ENCODE measurements at places on chromosomes 1 and 21.

DNA sequence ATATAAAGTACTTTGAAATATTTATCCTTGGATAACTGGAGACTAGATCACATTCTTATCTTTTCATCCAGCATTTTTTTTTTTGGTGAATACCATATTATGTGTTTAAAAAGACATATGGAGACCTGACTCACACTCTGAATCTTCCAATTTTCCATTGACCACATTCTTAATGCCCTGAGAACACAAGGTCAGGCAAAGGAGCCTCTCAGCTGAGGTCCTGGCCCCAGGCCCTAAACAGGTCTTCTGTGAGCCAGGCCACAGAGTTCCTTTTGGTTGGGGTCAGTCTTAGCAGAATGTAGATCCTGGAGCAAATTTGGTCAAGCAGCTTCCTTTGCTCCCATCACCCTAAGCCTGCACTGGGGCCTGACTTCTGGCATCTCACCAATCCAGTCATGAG lies 390.1 kb upstream of the ST6GALNAC5 start:
- no peak for DNase-seq

DNA sequence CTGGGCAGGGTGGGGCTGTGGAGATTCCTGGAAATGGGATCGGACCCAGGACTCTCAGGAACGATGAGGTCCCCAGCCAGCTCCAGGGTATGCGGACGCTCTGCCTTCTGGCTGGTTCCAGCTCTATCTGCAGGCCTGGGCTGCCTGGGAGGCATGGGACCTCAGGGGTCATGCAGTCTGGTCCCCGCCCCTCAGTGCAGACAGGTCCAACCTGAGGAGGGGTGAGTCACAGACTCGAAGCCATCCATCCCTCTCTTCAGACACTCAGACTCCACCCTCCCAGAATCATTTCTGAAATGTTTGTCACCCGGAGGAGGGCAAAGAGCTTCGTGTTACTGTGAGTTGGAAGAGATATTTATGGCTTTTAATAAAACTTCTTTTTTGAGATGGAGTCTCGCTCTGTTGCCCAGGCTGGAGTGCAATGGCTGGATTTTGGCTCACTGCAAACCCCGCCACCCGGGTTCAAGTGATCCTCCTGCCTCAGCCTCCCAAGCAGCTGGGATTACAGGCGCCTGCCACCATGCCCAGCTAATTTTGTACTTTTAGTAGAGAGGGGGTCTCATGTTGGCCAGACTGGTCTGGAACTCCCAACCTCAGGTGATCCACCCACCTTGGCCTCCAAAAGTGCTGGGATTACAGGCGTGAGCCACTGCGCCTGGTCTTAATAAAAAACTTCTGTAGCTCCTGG lies 5.9 kb upstream of the MYOM3 start:
- DNase-seq, result no peak

- no peak for DNase-seq
These were observed 89.3 kb downstream of the PLD5 start for GRCh38 chr1:242435200-242435599.

GRCh38 chr1:89986020-89986419 lies 8.9 kb upstream of the ZNF326 start:
- DNase-seq, result no peak

- DNase-seq, result no peak
These were observed 52.2 kb downstream of the MAP3K7CL start for GRCh38 chr21:29182691-29183092.

DNA sequence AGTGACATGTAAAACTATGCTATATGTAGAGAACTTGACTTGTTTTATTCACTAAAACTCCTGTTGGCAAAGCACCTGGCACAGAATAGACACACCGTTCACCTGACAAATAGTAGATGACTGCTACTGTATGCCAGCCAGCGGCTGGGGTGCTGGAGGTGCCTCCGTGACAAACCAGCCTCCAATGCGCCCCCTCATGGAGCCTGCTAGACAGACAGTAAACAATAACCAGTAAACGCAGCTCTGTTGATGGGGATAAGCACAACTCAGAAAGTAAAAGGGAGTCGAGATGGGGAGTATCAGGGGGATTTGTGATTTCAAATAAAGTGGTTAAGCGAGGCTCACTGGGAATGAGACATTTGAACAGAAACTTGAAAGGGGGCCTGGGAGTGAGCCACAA lies 107.2 kb downstream of the PRDM2 start:
- DNase-seq, result no peak

DNA sequence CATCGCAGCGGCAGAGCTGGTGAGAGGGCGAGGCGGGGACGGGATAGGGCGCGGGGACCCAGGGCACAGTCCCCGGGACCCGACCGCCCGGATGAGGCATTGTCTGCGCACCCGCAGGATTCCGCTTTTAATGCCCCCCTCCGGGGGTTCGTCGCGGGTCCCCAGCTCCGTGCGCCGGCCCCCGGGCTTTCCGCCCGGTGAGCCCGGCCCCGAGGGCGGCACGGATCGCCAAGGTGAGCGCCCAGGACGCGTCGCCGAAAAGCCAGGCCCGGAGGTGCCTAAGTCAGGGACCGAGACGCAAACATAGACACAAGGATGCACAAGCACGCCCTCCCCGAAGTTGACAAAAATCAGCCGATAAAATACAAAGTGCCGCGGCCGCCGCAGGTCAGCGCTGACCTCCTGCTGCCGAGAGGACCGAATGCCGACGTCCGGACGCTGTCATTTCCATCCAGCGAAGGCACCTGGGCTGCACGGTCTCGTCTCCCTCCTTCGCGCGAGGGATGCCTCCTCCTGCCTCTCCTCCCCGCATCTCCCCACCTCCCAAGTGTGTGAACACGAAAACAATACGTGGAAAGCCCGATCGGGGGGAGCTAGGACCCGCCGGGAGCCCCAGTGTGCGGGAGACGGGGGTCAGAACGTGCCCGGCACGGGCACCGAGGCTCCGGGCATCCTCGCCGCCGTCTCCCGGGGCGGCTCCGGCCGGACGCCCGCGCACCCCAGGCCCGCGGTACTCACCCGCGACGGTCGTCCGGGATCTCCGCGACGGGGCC lies 101.1 kb upstream of the SOD1 start:
- peak; percentile 42 for DNase-seq

- no peak for DNase-seq
These were observed 197.8 kb downstream of the ZNF648 start for GRCh38 chr1:181863736-181864135.

DNA sequence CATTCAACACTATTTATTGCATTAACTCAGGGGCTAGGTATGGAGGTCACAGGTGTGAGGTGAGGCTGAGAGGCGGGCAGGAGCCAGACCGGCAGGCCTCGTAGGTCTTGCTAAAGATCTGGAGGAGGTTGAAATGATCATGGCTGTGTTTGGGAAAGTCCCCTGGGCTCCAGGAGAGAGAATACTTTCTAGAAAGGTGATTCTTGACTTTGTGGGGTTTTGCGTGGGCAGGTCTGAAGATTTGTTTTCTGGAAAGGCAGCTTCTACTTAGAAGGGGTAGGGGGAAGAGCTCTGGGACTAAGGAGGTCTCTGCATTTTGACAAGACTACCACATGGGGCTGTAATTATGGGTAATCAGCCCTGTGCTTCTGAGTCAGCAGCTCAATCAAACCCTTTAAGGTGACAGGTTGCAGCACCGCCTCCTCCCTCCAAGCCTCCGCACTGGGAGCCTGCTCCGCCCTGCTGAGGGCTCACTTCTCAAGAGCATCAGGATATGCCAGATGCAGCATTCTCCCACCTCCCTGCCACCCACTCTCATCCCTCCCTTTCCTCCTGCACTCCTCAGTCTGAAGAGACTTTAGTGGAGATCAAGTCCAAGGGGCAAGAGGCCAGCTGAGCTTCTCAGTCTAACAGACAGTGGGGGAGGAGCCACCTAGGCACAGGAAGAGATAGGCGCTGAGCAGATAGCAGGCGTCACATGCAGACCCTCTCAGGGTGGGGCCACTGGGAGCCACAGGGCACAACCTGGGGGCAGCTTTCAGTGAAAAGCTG lies 30.5 kb downstream of the SLC30A1 start:
- DNase-seq, result no peak

DNA sequence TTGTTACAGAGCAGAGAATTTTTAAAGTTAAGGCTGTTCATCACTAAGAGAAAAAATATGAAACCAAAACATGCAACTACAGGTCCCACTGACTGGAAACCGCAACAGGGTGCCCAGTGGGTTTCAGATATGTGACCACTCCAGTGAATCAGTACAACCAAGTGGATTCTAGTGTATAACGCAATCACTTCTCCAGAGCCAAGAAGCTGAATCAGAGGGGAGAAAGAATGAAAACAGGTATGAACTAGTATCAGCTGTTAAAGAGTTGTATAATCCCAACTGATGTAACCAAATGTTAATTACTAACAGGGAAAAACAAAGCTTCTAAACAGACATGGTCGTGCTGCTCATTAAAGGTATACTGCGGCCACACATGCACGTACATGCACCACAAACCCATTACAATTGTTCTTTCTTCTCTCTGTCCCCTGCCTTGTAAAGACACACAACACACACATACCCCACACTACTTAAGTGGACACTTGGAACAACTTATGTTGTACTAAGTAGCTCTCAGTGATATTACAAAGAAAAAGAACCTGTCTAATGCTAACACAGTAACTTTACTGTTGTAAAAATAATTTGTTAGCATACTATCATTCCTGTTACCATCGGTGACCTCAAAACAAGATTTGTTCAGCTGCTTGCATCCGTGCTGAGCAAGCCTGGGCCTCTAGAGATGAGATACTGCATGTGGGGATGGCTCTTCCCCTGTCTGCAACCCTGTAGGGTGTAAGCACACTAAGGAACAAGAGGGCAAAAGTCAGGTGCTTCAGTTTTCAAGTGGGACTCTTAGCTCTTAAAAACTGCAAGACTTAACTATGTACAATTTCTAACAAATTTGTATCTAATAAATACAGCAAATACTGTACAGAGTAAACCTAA lies 74.2 kb downstream of the PTPN14 start:
- DNase-seq, result no peak

- DNase-seq, result no peak
These were observed 104.9 kb upstream of the PLD5 start for GRCh38 chr1:242629396-242629795.

DNA sequence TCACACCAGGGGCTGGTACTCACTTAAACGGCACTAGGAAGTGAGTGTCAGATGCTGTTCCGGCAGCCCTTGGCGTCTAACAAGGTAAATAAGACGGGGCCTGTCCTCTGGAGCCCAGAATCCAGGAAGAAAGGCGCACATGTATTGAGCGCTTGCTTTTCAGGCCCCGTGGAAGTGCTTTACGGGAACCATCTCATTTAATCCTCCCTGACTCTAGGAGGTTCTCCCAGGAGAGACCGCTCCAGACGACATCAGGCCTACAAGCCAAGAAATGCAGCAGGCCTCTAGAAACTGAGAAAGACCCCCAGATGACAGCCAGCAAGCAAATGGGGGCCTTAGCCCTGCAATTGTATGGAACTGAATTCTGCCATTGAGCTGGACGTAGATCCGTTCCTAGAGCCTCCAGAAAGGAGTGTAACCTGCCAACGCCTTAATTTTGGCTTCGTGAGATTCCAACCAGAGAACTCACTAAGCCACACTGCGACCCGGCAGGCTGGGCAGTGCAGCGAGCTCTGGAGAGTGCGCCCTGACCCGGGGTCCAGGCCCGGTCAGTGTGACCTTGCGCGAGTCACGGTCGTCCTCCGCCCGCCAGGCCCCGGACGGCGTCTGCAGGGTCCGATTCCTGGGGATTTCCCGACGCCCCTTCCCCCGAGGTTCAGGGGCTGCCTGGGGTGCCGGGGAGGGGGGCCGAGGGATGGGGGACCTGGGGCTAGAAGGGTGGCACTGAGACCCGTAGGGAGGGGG lies 532 bp upstream of the MANEAL start:
- no peak for DNase-seq

DNA sequence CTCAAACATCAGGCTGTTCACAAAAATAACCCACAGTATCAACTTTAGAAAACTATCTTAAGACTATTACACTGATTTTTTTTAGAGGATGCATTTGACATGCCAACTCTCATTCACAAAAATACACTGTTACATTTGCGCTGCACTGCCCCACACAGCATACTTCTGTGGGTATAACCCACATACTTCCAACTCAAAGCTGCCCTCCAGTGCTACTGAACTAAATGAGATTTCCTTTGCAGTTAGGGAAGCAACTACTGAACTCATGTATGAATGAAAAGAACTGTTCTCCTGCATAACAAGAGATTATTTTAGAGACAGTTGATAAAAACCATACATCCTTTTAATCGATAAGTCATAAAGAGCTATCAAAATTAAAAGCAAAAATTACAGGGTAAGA lies 25.8 kb upstream of the GADD45A start:
- DNase-seq, result no peak

Measured in activated CD8-positive, alpha-beta memory T cell treated with anti-CD3 and anti-CD28 coated beads, Interleukin-2, amount 50 U/mL, for 4 hours (primary cell).